HAP-1 (cell line): ENCODE measurements at places on chromosomes 13 and 19.

DNA sequence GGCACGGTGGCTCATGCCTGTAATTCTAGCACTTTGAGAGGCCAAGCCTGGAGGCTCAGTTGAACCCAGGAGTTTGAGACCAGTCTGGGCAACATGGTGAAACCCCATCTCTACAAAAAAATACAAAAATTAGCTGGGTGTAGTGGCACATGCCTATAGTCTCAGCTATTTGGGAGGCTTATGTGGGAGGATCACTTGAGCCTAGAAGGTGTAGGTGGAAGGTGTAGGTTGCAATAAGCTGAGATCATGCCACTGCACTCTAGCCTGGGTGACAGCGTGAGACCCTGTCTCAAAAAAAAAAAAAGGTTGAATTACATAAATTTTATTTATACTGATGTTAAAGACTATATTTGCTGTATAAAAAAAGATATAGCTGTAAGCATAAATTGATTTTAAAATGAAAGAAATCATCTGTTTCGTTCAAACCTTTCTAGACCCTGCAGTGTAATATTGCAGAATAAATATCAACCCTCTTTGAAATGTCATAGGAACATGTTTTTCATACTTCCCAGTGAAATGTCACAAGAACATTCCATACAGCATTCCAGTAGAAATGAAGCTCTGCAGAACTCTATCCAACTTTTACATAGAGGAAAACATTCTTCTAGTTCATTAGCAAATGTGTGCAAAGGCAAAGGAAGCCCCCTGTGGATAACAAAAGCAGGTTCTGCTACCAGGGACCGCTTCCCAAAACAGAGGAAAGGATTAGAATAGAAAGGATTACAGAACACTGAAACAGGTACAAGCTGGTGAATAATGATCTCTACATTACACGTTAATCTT, 76.0 kb downstream of the CAB39L start:
- DNase-seq = peak; percentile 47

GRCh38 chr13:62747152-62747551, 1331.5 kb upstream of the PCDH20 start:
- DNase-seq = no peak

GRCh38 chr19:23783636-23784035, 24.9 kb upstream of the ZNF681 start:
- DNase-seq = no peak

DNA sequence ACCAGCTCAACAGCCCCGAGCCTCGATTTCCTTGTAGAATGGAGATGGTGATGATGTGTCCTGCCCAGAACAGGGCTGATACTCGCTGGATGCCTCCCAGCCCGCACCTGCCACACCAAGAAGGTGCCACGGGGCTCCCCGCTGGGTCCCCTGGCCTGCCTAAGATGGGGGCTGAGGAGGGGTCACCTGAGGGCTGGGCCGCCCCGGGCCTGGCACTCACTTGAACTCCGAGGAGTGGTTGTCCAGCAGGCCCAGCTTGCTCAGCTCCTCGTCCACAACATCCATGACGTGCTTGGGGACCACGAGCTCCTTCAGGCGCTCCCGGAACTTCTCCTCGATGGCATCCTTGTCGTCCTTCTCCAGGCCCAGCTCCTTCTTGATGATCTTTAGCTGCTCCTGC, 14.4 kb downstream of the LONP1 start:
- no peak for DNase-seq

- DNase-seq = no peak
Observed at GRCh38 chr19:13086341-13086740, 16.3 kb downstream of the LYL1 start.

DNA sequence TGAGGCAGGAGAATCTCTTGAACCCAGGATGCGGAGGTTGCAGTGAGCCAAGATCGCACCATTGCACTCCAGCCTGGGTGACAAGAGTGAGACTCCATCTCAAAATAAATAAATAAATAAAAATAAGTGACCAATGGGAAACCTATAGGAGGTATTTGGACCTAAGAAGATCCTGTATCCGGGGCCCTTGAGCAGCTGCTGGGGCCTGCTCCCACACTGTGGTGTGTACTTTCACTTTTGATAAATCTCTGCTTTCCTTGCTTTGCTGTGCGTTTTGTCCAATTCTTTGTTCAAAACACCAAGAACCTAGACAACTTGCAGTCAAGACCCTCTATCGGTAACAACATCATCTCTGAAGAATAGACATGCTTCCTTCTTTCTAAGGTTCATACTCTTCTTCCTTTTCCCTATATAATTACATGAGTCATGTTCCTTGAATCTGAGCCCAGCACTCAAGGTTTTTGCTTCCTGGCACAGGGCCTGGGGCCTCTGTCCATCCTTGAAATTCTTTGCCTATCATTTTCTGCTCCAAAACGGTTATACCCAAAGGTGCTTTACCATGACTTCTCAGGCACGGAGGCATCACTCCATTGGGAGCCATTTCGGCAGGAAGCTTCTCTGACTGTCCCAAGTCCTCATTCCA, 14.2 kb upstream of the PNMA8C start:
- DNase-seq = no peak

DNA sequence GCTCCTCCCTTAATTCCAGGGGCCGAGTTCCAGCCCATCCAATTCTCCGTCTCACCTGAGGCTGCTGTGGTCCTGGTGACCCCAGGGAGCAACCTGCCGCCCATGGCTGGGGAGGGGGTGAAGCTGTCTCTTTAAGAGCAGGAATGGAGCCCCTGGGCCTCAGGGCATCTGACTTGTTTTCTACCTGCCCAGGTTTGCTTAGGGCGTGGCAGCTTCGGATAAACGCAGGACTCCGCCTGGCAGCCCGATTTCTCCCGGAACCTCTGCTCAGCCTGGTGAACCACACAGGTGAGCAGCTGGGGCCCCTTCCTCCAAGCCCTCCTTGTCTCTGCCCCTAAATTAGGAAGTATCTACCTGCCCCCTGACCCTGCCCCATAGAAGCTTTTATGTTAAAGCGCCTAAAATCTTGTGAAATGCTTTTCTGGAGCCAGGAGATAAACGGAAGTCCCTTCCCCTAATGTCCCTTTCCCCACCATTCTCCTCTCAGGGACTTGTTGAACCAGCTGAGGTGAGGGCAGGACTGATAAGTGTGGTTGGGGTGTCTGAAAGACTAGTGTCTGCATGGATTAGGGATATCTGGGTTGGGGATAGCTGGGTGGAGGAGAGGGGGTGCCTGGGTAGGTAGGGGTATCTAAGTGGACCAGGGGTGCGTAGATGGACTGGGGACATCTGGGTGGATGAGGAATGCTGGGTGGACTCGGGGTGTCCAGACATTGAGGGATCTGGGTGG, 614 bp downstream of the FXYD3 start:
- DNase-seq = no peak

GRCh38 chr19:51094696-51095279, 12.1 kb upstream of the KLK14 start:
- DNase-seq = no peak

DNA sequence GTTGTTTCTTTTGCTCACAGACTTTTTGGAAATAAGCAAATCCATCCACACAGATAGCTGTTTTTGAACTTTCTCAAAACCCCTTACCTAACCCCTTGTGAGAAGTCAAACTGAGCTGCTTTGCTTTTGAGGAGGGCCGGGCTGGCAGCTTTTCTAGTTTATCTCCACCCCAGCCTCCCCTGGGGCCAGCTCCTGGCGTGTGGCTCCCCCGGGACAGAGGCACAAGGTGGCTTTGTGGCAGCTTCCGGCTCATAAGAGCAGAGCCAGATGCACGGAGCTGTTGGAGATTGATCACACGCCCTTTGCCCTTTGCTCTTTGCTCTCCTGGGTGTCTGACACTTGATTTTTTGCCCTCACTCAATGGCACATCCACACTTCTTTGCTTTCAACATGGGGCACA, 24.9 kb upstream of the RNF113B start:
- DNase-seq = no peak

- no peak for DNase-seq
Observed at GRCh38 chr19:45243144-45243732, 2.0 kb downstream of the EXOC3L2 start.

DNA sequence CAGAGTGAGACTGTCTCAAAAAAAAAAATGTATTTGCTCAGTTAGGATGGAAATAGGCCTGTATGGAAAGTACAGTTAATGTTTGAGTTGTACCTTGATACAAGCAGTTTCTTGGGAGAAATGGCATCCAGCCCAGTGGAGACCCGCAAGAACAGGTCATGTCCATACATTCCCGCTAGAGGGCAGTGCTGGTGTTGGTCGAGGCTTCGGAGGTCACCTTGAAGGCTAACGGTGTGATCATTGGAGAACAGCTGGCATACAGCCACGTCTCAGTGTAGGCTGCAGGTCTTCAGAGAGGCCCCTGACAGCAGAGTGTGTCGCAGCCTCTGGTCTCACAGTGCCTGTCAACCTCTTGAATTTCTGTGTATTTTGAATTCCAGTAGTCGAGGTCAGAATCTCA, 7.5 kb downstream of the ZNF610 start:
- DNase-seq = peak; percentile 56

GRCh38 chr13:114281351-114282040, at the start of gene UPF3A:
TSS of gene UPF3A (plus strand) at chr13:114281601. CDS start at chr13:114281640, 39 bp downstream.
- peak; percentile 91 for DNase-seq

GRCh38 chr13:100824366-100824765, 149.8 kb upstream of the TMTC4 start:
- no peak for DNase-seq
